ENCODE measurements at places on chromosomes 13 and 19. TPM values are rescaled to one million over a fixed set of nuclear protein-coding genes. Genes with fewer than 3 reads are reported as not detected.

ERF gene
- total RNA-seq, result 13.5 TPM

ZNF723 gene
- not detected for total RNA-seq

ZNF429 gene
- 7.1 TPM for total RNA-seq

OR7C1 gene
- 0.02 TPM for total RNA-seq

VMAC gene
- total RNA-seq, result 0.73 TPM

TIMM13 gene
- 110 TPM for total RNA-seq

STXBP2 gene
- 4.1 TPM for total RNA-seq

RGL3 gene
- total RNA-seq, result 2.0 TPM

TPTE2 gene
- total RNA-seq, result not detected

PTH2 gene
- total RNA-seq, result not detected

ATP8A2 gene
- total RNA-seq, result not detected

ZNF439 gene
- 2.4 TPM for total RNA-seq

BICRA gene
- 13.7 TPM for total RNA-seq

RHPN2 gene
- total RNA-seq, result 0.57 TPM

DAZAP1 gene
- 59.9 TPM for total RNA-seq

HRC gene
- total RNA-seq, result 260 TPM

PLK5 gene
- total RNA-seq, result not detected

All from psoas muscle (tissue), 8 donors.